ENCODE measurements at places on chromosomes 12 and 14.

DNA sequence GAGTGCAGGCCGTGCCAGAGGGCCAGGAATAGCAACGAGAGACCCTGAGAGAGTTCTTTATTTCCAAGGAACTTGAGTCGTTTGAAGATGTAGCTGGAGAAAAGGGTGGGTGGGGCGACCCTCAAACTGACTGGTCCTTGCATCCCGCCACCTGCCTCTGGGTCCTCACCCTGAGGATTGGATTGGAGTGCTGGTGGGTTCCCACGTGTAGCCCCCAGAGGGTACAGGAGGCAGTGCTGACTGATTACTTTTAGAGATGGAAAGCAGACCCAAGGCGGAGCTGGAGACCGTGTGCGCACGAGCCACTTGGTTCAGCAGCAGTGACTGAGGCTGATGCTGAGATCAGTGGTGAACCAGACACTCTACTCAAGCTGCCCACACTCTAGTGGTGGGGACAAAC is 6.9 kb downstream of the EMG1 start:
- DNase-seq = no peak

DNA sequence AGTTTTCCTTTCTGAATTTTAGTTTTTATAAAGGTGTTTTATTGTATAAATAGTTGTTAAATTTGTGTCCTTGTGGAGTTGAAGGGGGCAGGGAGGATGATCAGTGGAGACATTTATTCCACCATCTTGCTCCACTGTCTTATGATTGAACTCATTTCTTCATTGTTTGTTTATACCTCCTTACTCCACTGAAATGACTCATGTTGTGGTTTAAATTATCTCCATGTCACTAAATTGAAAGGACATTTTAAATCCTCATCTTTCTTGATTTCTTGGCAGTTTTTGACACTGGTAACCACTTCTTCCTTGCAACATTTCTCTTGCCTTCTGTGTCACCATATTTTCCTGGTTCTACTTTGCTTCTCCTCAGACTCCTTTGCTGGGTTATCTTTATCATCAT is 23.6 kb upstream of the FERMT2 start:
- no peak for DNase-seq

DNA sequence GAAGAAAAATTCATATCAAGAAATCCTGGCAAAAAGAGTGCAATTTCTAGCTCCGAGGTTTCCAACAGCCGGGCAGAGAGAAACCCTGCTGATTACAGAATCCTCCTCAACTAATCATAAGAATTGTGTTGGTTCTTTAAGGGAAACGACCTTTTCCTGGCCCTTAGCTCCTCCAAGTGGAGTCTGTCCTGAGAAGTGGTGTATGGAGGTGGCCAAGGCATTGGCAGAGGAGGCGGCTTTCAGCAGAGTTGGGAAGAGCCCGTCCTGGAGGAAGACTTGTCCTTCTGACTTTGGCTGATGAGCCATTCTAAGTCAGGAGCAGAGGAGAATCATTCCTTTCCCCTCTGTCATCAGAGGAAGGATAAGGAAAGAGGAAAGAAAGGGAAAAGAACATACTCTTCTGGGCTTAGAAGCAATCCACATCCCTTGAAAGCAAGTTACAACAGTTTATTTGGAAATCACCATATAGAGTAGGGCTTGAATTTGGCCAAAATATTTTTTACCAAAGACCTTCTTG is 46.5 kb upstream of the PTCSC3 start:
- no peak for DNase-seq

GRCh38 chr12:93888964-93889363 is 211.8 kb downstream of the CRADD start:
- no peak for DNase-seq

- no peak for DNase-seq
Measured at GRCh38 chr14:80387563-80387981, 176.3 kb upstream of the DIO2 start.

GRCh38 chr14:70664698-70665447 is 23.2 kb downstream of the TTC9 start:
- DNase-seq = no peak

GRCh38 chr14:61581340-61581739 is 114.0 kb upstream of the HIF1A start:
- no peak for DNase-seq

- DNase-seq = no peak
Measured at GRCh38 chr12:111640506-111640905, 41.4 kb upstream of the ATXN2 start.

DNA sequence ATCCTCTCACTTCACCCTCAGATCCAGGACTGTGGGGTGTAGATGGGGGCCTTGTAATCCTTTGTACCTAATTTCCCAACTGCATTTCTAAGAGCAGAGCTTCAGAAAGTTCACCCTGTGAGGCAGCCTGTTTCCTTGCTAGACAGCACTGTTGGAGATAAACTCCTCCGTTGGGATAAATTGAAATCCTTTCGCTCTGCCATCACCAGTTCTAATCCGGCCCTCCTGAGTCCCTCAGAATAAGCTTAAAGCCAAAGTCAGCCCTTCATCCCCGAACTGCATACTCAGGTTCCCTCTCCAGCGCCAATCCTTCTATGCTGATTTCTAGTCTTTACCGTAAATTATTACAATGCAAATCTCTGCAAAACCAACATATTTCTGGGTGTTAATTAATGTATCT is 114.7 kb downstream of the PRMT8 start:
- DNase-seq = no peak

DNA sequence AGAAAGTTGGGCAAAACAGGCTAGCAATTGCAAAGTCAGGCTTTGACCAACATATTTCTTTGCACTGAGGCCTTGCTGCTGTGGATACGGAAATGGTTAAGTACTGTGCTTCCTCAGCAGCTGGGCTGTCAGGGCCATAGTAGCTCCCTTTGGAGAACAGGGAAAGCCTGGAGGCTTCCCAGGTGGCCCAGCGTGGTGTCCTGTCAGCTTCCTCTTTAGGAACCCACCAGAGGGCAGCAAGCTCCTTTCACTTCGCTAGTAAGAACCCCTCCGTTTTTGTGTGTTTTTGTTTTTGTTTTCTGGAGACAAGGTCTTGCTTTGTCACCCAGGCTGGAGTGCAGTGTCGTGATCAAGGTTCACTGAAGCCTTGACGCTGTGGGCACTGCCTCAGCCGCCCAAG is 1.7 kb upstream of the CFAP251 start:
- no peak for DNase-seq

DNA sequence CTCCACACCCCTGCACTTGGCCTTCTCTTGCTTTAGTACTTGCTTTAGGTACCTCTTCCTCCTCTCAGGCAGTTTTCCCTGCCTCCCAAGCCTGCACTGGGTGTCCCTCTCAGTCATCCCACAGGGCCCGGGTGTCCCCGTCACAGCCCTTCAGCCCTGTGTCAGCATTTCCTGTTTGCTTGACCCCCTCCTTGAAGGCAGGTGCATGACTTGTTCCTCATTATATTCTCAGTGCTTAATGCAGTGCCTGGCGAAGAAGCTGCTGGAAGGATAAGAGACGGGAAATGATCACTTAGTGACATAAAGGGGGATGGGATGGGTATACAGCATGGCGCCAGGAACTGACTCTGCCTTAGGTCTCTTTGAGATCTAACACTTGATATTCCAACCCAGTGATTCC is 61.5 kb downstream of the IQSEC3 start:
- DNase-seq = no peak

DNA sequence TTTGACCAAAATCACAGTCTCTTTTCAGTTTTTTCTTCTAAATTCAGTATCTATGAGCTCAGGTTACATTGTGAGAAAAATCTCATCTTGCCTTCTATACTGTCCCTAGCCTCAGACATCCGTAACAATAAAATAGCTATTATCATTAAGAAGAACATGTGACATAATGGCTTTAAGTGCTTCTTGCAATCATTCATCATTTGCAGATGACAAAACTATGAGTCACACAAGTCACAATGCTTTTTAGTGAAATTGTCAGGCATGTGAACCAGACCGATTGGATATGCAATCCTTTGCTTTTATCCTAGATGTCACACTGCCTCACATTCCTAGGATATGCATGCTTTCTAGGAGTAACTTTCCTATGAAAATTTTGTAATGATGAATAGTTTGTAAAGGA is 313.1 kb downstream of the SLC6A15 start:
- DNase-seq = peak; percentile 7

GRCh38 chr14:56569174-56569573 is 10.4 kb upstream of the TMEM260 start:
- no peak for DNase-seq

DNA sequence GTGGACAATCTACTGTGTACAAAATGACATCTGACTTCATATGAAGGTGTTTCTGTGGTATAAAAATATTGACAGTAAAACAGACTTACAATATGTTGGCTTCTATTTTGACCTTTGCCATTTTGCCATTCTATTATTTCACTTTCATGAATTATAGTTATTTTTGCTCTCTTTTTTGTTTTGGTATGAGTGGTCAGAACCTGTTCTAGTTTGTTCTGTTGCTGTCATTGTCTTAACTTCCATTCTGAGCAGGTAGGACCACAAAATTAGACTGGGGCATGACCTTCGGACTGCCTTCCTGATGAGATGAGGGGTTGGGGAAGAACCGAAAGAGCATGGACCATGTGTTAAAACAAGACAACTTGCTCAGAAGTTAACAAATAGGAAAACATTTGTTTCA is 36.5 kb upstream of the IFNG-AS1 start:
- DNase-seq = no peak

GRCh38 chr12:120887253-120888043 is 16.7 kb downstream of the SPPL3 start:
- no peak for DNase-seq

DNA sequence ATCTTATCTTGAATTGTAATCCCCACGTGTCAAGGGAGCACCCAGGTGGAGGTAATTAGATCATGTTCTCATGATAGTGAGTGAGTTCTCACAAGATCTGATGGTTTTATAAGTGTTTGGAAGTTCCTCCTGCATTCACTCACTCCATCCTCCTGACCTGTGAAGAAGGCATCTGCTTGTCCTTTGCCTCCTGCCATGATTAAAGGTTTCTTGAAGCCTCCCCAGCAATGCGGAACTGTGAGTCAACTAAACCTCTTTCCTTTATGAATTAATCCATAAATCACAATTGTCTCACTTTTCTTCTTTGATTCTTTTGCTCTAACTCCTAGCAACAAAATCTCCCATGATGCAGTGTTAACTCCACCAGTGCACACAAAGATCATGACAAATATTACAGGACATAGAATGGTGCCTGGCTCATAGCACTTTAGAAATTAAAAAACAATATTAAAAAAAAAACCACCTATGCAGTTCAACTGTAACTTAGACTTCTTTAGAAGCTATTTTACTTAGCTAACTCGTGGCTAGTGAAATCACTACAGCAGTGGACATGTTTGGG is 37.6 kb upstream of the MGAT4C start:
- no peak for DNase-seq

- DNase-seq = no peak
Measured at GRCh38 chr12:71195338-71195896, 37.6 kb upstream of the TSPAN8 start.

- no peak for DNase-seq
Measured at GRCh38 chr14:71136386-71137060, 229.3 kb downstream of the PCNX1 start.

DNA sequence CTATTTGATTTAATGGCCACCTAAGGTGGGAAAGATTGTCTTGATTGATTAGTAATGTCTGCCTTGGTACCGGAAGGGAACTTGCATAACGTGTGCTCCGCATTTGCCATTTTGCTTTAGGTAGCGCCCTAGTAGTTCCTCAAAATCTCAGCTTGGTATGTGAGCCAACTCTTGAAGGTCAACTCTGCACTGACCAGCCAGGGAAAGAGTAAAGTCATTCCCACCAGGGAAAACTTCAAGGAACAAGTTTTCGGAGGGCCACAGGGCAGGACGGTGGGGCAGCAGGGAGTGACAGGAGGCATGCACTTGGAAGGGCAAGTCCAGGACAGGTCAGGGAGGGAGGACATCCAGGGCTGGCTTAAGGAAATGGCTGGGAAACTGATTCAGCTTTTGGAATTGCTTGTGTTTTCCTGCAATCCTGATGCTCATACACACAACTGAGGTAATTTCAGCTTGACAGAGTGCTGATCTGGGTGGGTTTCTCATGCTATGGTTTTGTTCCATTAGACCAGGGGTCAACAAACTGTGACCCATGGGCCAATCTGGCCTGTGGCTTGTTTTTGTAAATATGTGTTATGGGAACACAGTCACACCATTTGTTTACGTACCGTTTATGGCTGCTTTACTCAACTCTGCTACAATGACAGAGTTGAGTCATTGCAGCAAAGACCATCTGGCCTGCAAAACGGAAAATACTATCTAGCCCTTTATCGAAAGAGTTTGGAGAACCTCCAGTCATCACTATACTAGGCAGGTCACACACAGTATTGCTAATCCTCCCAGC is 184.5 kb downstream of the RBM19 start:
- DNase-seq = peak; percentile 9

DNA sequence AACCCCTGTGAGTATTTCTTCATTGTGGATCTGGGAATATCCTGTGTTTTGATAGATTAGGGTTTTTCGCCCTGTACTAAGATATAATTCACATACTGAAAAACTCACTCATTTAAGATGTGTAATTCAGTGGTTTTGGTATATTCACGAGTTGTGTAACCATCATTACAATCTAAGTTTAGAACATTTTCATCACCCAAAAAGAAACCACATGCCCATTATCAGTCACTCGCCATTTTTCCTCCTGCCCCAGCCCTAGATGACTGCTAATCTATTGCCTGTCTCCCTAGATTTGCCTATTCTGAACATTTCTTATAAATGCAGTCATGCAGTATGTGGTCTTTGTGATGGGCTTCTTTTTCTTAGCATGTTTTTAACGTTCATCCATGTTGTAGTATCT is 67.9 kb upstream of the ATF1 start:
- DNase-seq = no peak

DNA sequence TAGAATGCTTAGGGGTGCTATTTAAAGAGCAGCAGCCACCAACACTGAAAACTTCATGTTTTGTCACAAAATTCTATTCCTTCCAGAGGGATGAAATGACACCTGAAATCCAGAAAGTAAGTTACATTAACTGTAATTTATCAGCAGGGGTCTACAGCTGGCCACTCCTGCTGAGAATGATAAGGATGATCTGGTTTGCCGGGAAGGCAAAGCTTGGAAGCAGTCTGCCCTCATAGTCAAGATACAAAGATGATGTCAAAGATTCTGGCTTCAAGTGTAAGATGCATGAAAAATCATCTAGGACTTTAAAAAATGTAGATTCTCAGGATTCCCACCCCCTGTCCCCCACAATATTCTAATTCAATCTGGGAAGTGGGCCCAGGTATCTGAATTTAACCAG is 58.4 kb downstream of the DCAF5 start:
- no peak for DNase-seq

GRCh38 chr12:41932470-41932991 is 212.1 kb downstream of the GXYLT1 start:
- DNase-seq = no peak

GRCh38 chr14:32226056-32226455 is 23.0 kb upstream of the RNU6-8 start:
- DNase-seq = no peak

DNA sequence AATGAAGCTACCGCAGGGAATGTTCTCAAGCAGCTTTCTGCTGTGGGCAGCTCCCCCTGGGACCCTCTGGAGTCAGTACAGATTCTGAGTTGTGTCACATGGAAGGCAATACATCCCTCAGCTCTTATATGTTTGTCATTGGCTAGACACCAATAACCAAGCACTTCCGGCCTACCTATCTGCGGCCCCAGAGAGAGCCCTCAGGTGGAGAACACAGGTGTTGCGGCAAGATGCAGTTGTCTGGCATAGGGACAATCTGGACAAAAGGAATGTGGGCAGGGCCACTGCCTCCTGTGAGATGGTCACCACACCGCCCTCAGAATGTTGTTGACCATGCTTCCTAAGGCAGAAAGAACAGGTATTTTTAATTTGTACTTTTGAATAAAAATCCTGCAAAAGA is 118.7 kb downstream of the BRMS1L start:
- no peak for DNase-seq

All from glomerular endothelial cell (primary cell).